HL-60 (cell line): ENCODE measurements at places on chromosomes 2 and 18.
A peak's percentile ranks its signal among the peaks of the same experiment; 100 is the strongest.

DNA sequence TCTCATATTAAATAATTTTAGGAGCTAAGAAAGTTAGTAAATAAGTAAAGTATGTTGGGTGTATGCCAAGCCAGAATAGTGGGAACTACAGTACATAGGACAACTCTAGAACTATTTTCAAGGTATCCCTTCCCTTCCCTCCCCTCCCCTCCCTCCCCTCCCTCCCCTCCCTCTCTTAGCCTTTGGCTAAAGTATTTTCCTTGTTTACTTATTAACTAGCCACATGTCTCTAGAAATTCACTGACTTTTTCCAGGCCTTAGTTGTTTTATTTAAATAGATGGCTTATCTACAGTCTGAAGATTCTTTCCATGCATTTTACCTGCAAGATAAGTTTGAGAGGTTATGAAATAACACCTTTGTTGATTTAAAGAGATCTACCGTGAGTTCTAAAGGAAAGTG, 402.1 kb downstream of the PARD3B start:
- DNase-seq: no peak

GRCh38 chr2:214246417-214246816, 164.4 kb upstream of the VWC2L start:
- no peak for DNase-seq

DNA sequence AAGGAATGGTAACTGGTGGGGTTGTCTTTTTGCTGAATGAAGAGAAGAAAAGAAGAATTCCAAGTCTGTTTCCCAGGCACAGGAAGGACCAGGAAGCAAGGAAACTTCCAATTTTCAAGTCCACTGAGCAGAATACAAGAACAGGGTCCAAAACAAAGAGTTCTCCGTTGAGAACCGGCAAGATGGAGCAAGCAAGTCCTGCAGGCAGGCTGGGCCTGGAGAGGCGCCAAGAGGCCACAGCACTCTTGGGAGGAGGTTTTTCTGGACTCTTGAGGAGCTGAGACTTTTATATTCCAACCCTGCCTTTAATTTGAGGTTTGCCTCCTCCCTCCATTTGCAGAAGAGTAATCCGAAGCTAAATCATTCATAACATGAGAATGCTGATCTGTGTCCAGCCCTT, 224.5 kb downstream of the IKZF2 start:
- DNase-seq: no peak

GRCh38 chr2:163236553-163236952, 398.0 kb upstream of the KCNH7 start:
- no peak for DNase-seq

- DNase-seq: no peak
Measured at GRCh38 chr2:65031341-65032018, 24.7 kb upstream of the CEP68 start.

GRCh38 chr18:25067275-25068025, 284.5 kb downstream of the ZNF521 start:
- DNase-seq: no peak

- no peak for DNase-seq
Measured at GRCh38 chr2:127581050-127581345, 45.5 kb downstream of the MYO7B start.

DNA sequence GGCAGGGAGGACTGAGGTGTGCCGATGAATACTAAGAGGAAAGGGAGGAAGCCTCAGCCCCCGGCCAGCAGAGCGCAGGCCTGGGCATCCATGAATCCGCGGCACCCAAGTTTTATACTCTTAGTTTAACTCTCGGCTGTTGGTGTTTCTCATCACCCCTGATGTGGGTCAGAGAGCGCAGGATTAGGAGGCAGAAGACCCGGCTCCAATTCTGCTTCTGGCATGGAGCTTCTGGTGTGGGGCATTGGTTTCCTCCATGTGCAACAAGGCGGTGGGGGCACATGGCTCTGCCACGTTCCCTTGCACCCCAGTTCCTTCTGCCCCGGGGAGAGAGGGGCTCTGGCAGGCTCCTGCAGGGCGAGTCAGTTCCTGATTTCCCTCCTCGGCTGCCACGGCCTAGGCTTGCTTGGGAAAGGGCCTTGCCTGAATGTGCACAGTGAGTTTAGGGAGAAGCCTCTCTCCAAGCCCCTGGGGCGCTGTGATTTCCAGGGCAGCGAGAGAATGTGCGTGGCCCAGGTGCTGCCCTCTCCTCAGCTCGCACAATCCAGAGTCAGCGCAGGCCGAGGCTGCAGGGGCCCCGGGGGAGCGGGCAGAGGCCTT, 36.2 kb upstream of the DNMT3A start:
- no peak for DNase-seq

DNA sequence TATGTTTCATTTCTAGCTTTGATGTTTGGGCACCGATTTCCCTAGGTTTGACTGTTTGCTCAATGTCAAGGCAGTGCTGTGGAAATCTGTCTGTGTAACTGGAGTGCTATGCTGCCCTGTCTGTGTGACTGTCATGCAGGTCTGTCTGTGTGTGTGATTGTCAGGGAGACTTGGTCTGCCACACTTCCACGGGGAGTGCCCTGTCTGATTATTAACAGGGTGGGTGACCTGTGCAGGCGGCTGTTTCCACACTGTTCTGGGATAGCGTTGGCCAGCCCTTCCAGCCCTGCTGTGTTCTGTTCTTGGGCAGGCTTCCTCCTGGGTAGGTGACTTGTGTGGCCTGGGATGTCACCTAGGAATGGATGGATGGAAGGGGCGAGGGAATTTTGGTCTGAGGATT, 85.3 kb downstream of the FHOD3 start:
- no peak for DNase-seq

DNA sequence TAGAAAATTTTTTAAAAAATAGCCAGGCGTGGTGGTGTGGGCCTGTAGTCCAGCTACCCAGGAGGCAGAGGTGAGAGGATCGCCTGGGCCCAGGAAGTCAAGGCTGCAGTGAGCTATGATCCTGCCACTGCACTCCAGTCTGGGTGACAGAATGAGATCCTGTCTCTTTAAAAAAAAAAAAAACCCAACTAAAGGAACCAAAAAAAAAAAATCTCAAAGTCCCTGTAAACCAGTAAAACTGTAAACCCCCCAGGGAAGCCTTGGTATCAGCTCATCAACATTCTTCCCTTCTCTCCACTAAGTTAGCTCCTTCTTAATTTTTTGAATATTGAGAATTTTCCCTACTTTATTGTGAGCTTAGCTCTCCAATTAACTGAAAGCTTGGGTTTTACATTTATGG, 8.4 kb upstream of the MCFD2 start:
- DNase-seq: no peak

DNA sequence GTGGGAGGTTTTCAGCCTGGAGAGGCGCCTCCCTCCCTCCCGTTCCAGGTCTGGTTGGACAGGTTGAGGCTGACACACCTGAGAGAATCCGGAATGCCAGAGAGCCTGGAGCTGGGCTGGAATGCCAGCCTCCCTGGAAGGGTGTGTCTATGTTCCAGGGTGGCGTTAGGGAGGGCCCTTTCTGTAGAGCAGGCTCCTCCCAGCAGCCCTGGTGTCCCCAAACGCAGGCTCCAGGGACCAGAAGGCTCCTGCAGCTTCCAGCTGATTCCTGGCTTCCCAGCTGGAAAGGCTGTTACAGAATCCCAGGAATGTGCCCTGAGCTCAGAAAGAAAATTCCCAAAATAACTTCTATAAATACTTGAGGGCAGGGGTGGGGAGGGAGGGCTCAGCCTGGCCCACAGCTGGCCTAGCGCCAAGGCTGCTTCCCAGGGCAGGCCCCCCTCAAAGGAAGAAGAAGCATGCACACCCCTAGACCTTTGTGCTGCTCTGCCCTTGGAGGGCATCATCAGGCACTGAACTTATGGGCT, 85.4 kb downstream of the STPG4 start:
- no peak for DNase-seq

GRCh38 chr2:195891081-195891480, 177.6 kb downstream of the DNAH7 start:
- no peak for DNase-seq

GRCh38 chr2:233092432-233093165, 32.5 kb downstream of the INPP5D start:
- peak; percentile 73 for DNase-seq

DNA sequence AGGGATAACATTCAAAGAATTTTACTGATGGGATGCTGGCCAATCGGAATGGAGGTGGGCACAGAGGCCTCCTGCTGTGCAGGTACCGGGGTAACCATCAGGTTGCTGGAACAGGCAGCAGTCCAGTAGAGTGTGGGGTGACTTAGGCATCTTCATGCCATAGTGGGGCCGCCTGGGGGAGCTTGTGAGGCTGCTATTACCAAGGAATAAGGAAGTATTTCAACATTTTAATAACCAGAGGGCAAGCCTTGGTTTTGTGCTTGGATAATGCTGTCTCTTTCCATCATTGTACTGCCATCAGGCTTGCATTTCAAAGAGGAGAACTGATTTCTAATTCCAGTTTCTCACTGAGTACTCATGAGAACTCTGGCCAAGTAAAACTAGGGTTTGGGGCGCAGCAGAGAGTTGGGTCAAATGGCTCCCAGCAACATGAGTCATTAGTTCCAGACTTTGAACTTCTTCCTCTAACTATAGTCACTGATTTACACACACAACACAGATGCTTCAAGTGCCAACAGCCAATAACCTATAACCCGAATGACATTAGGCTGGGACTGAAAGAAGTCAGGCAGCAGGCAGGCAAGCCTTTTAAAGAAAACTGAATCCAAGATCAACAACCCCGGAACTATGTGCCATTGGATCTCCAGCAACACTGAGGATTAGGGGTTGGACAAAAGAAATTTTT, 56.1 kb upstream of the FHL2 start:
- peak; percentile 56 for DNase-seq

- peak; percentile 22 for DNase-seq
Measured at GRCh38 chr18:46294318-46294717, 190.1 kb downstream of the HAUS1 start.

GRCh38 chr2:23414871-23415270, 29.9 kb downstream of the KLHL29 start:
- no peak for DNase-seq
